ENCODE measurements at places on chromosomes 6 and 20.

GRCh38 chr6:3237761-3238662 lies 10.6 kb upstream of the TUBB2B start:
- no peak for DNase-seq

DNA sequence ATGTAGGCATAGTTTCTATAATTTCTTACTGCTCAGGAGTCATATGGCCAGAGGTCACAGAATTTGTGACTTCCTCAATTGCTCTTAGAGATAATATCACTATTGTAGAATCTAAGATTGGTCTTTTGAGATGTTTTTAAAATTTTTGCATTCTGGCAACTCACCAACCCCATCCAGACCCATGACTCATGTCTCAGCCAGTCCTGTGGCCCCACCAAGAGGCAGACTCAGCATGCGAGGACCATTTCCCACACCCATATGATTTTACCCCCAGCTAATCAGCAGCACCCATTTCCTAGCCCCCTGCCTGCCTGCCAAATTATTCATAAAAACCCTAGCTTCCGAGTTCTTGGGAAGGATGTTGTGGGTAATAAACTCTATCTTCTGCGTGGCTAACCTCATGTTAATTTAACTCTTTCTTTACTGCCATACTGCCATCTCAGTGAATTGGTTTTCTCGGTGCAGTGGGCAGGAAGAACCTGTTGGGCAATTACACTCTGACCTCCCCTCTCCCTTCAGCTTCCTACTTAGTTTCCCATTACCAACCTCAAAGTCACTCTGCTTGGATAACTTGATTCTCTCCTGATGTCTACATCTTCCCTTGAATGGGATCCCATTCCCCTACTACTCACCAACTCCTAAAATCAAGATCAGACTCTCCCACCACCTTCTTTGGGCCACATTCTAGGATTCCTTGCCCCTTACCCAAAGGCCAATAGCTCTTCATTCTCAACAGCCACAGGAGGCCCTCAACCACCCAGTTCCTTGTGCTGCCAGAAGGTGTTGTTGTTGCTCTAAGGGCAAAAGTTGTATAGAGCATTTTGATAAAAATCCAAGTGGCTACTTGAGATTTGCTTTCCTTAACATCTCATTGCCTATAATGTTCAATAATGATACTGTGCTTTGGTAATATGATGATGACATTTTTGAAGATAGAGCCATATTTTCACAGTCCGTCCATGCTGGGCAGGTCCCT lies 16.2 kb upstream of the IYD start:
- no peak for DNase-seq

DNA sequence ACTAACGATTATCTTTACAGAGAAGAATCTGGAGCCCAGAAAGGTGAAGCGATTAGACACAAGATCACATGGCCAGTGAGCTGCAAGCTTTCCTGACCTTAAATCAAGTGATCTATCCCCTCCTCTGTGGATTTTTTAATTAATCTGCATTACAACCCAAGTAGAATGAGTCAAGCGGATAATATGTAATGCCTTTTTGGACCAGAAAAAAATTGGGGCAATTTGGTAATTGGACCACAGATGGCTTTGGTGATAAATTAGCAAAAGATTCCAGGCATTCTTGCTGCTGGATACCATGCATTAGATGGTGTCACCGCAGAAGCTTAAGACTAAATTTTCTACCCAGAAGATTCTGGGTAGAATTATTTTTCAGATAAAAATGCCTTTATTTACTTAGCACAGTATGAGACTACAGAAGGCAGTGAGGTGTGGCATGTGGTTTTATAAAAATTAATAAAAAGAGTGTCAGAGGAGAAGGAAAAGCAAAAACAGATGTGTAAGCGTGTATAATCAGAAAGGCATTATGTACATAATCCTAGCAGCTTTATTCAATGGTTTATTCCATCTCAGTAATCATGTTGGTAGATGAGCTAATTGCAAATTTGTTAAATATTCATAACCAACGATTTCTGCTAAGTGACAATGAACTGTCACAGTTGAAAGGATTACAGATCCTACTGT lies 53.9 kb upstream of the PCSK2 start:
- DNase-seq: no peak

DNA sequence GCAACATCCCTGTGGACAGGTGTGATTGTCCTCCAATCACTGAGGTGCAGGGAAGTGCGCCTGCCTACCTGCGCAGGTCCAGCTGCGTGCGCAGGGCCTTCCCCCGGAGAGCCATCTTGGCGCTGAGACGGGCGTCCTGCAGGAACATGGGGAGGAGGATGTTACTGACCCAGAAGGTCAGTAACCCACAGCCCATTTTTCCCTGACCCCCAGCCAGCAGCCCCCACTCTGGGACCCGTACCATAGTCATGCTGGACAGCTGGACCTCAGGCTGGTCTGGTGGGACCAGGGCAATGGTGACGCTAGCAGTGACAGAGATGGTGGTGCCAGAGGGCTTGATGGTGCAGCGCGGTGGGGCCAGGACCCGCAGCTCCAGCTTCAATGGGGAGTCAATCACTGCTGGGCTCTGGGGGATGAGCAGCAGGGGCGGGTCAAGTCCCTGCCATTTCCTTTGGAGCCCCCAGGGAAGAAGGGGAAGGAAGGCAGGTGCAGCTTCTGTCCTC lies 9.7 kb downstream of the PLTP start:
- DNase-seq: no peak

- no peak for DNase-seq
These were observed 212.7 kb downstream of the CDKAL1 start for GRCh38 chr6:20746805-20747558.

DNA sequence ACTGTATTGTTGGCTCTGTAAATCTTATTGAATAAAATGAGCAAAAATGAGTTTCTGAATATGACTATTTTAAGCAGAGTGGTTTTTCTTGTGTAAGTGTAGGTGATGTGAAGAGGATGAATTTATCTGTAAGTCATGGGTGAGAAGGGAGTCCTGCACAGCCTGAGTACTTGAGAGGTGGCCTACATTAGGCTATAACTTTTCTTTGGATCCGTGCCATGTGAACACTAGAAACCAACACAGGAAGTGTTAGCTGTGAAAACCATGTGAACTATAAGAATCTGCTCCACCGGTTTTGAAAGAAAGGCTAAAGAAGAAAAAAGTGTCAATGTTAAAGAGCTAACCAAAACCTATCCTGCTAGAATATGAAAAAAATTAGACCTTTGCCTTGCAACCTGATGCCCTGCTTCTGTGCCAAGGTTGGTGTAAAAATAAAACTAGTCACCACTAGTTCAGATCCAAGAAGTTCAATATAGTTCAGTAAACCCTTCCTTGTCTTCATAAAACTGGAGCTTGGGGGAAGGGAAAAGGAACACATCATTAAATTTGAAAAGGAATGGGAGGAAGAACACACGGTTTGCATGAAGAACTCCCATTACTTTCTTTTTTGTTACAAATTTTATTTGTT lies 21.3 kb downstream of the PLCB1 start:
- DNase-seq: peak; percentile 67

GRCh38 chr20:41057999-41058673 lies 29.5 kb downstream of the TOP1 start:
- no peak for DNase-seq

DNA sequence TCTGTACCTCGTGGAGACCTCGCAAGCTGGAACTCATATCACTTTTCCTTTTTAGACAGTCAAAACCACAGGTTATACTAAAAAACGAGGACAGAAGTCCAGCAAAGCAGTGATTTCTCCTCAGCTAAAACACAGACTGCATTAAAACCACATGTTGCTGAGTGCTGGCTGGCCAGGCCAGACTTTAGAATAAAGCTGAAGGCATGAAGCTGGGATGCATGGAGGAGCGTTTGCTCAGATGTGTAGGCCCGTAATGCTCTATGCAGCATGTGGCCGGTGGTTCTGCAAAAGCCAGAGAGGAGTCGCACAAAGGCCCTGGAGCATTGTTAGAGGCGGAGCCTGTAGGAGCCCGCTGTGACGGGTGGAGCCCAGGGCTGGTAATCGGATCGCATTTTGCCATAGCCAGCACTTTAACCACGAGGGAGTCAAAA lies 83.6 kb downstream of the SMOC2 start:
- DNase-seq: no peak

DNA sequence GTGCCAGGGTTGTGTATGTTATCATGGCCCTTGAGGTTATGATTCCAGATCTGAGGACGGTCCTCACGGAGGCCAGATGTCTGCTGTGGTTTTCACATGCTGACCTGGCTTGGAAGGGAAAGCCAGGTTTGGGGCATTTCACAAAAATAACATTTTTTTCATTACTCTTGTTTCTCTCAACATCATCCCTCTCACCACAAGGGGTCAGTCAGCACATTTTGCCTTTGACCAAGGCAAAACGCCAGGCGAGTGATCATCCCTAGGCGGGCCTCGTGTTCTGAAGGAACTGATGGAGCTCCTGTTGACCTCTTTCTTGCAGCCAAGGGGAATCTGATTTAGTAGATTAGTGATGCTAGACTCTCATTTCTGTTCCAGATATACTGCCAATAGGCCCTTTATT lies 133.5 kb downstream of the TBC1D7 start:
- peak; percentile 9 for DNase-seq

DNA sequence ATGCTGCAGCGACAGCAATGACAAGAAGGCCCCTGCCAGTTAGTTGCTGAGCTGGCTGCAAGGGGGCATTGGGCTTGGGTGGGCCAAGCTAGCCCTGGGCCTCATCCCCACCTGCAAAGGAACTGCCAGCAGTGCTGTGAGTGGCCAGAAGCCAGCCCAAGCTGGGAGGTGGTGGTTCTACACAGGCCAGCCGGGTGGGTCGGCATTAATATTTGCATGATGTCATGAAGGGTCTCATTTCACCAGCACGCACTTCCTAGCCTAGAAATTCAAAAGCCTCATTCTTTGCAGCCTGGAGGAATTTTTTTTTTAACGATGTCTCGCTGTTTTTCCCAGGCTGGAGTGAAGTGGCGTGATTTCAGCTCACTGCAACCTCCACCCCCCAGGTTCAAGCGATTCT lies 62.0 kb downstream of the IYD start:
- DNase-seq: no peak

- no peak for DNase-seq
These were observed 23.6 kb upstream of the NKAIN2 start for GRCh38 chr6:123780021-123780420.

- no peak for DNase-seq
These were observed 20.9 kb downstream of the SCAF8 start for GRCh38 chr6:154754152-154754551.

GRCh38 chr6:133632206-133632605 lies 256.7 kb upstream of the TCF21 start:
- DNase-seq: no peak

DNA sequence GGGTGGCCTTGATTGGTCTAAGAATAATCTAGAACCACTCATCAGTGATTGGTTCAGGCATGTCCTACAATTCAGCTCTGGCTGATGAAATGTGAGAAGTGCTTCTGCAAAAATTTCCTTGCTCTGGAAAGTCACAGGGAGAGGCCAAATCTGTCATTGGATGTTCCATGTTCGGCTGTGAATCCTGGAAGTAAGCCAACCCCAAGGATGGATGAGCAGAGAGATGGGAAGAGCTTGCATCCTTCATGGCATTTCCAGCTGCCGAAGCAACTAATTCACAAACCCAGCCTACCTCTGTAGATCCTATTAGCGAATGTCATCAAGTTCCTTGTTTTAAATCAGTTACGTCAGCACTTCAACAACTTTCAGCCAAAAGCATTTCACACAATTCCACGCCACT lies 187.2 kb upstream of the SOX4 start:
- DNase-seq: no peak

DNA sequence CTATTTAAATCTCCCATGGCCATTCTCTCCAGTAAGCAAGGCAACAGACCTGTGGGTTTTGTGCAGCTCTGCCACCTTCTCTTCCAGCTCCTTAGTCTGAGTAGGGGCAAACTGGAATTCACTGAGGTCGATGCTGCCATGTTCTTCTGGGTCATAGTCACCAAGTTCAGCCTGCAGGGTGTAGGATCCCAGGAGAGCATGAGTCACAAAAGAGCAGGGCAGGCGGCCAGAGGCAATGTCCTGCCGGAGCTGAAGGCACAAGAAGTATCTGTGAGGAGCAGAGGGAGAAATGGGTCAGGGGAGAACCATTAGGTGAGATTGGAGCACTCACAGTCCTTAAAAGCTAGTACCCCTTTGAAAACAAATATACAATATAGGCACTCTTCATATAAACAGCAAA lies 73.7 kb downstream of the SMLR1 start:
- no peak for DNase-seq

GRCh38 chr6:43886067-43886461 lies 116.1 kb downstream of the VEGFA start:
- DNase-seq: no peak

- no peak for DNase-seq
These were observed 645.0 kb downstream of the PHF3 start for GRCh38 chr6:64280569-64280968.

- DNase-seq: no peak
These were observed 265.1 kb downstream of the PREX1 start for GRCh38 chr20:48562586-48563116.

DNA sequence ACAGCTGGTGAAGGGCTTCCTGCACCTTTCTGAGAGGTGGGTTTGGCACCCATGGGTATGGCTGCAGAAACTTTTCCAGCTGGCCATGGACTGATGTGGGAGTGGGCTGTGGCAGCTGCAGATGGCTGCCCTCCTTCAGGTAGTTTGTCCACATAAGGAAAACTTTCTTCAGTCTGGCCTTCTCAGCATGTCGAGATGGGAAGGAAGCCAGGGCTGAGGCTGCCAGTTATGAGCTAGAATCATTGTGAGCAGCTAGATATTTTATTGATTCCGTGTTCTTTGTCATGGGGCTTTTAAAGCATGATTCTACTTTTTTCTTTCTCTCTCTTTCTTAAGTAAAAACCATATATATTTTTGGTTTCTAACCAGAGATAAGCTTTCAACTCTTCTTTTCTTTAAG lies 16.6 kb downstream of the NKX2-4 start:
- DNase-seq: no peak

- DNase-seq: no peak
These were observed 21.5 kb downstream of the FERMT1 start for GRCh38 chr20:6101346-6101745.

GRCh38 chr6:17161076-17161475 lies 59.2 kb downstream of the STMND1 start:
- DNase-seq: no peak

GRCh38 chr20:20334489-20334888 lies 33.4 kb upstream of the INSM1 start:
- no peak for DNase-seq

- DNase-seq: peak; percentile 5
These were observed 625 bp upstream of the ECHDC1 start for GRCh38 chr6:127343809-127344659.

Data from CD4-positive, alpha-beta T cell treated with Interleukin-4 for 4 hours (primary cell).